ENCODE measurements at places on chromosomes 7 and 10.

DNA sequence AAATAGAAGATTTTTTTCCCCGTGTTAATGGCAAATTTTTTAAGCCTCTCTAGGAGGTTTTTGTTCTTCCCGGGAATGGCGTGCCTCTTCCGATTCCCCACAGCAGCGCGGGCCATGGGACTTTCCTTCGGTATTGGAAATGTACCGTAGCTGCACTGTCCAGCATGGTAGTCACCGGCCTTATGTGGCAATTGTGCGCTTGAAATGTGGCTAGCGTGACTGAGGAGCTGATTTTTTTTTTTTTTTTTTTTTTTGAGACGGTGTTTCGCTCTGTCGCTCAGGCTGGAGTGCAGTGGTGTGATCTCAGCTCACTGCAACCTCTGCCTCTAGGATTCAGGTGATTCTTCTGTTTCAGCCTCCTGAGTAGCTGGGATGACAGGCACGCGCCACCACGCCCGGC is 938 bp upstream of the TCTN3 start:
- DNase-seq: no peak

GRCh38 chr10:7184660-7185366 is 226.0 kb downstream of the SFMBT2 start:
- DNase-seq: no peak

GRCh38 chr7:127245607-127246006 is 7.1 kb downstream of the GRM8 start:
- no peak for DNase-seq

- DNase-seq: no peak
Observed at GRCh38 chr10:49187950-49188761, at the start of gene TMEM273. Gene TMEM273, minus strand, starts transcription at chr10:49188391. Its CDS starts 55 bp downstream, at chr10:49188336.

DNA sequence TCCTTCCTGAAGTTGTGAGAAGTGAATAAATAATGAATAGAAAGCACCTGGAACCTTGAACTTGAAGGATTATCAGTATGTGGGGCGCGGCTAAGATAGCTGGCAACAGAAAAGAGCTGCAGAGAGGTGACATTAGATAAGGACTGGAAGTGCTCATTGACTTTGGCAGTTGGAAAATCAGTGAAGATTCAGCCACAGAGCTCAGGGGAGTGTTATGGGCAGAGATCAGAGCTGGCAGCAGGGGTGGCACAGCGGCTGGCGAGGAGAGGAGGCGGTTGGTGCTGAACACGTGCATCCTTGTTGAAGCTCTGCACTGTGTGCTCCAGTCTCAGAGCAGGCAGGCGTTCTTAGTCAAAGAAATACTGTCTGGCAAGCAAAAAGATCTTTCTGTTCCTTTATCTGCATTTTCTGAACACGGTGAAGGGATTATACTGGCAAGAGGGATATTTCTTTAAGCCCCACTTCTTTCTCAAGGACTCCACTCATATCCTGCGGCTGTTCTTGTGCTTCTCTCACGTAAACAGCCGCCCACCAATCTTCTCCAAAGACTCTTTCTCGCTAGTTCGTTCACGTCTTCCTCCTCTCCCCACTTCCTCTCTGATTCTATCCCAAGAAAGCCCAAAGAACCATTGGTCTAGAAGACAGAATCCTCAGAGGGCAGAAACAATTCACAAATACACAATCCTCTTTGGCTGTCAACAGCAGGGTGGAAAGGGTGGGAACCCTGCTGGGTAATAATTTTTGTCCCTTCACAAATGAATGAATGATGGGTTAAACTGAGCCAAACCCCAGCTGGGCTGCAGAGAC is 38.6 kb upstream of the ADD3 start:
- no peak for DNase-seq

- DNase-seq: no peak
Observed at GRCh38 chr10:48598936-48599829, 5.7 kb downstream of the ARHGAP22 start.

- DNase-seq: peak; percentile 20
Observed at GRCh38 chr10:6204063-6204340, 1.3 kb downstream of the PFKFB3 start.
